GM10248 (cell line): ENCODE measurements at places on chromosomes 5 and 9.

GRCh38 chr5:100148239-100148638, 386.9 kb upstream of the FAM174A start:
- DNase-seq = no peak

DNA sequence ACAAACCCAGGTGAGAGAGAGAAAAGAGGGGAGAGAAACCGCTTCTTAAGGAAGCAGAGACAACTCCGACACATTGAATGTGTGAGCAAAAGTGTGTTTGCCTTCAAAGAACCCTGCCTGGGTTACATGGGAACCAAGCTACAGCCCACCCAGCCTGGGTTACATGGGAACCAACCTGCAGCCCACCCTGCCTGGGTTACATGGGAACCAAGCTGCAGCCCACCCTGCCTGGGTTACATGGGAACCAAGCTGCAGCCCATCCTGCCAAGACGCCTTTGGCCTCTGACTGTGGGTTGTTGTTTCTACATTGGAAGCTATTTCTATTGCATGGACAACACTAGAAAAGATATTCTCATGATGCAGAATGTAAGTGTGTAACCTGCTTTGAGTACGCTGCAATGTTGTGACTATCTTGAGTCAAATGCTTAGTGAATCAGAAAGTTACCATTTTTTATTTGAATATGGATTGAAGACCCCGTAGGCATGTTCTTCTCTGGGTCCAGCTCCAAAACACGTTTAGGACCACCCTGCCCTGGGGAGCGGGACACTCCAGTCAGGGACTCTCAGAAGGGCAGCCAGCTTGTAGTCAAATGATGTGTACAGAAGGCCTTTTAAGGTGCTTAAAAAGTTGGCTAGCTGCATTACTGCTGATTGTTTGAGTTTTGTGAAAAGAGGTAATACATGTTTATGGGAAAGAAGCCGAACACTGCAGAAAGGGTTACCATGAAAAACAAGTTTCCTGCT, 39.1 kb upstream of the UNC5A start:
- no peak for DNase-seq

DNA sequence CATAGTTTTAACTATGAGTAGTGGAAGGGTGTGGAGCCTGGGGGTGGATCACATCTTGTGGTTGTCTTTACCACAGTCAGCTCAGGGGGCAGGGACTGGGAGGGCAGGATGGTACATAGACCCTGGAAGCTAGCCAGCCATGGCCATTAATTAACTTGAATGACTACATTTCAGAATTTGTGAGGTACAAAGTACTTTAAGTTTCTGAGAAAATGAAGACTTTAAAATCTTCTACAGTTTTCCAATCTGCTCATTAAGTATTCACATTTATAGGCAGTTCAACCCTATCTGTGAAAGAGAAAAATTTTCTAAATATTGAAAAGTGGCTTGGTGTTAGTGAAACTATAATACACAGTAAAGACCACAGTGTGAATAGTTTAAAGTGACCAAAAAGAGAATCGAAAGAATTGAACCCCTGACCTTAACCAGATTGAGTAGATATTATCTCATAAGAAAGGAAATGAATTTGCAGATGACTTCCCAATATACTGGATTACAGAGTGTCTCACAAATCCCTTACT, 234.2 kb upstream of the MEF2C start:
- peak; percentile 29 for DNase-seq

GRCh38 chr5:135327429-135328127, 71.5 kb downstream of the MACROH2A1 start:
- DNase-seq = no peak

DNA sequence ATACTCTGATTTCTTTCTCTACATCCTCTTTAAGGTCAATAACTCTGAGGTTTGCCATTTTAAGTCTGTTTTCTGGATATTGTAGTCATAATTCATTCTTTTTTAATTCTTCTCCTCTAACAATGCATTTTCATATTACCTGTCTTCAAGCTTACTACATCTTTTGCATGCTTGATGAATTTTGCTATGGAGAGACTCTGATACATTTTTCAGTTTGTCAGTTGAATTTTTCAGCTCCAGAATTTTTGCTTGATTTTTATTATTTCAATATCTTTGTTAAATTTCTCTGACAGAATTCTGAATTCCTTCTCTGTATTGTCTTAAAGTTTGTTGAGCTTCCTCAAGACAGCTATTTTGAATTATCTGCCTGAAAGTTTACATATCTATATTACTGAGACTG, 159.8 kb upstream of the ST8SIA4 start:
- DNase-seq = no peak

DNA sequence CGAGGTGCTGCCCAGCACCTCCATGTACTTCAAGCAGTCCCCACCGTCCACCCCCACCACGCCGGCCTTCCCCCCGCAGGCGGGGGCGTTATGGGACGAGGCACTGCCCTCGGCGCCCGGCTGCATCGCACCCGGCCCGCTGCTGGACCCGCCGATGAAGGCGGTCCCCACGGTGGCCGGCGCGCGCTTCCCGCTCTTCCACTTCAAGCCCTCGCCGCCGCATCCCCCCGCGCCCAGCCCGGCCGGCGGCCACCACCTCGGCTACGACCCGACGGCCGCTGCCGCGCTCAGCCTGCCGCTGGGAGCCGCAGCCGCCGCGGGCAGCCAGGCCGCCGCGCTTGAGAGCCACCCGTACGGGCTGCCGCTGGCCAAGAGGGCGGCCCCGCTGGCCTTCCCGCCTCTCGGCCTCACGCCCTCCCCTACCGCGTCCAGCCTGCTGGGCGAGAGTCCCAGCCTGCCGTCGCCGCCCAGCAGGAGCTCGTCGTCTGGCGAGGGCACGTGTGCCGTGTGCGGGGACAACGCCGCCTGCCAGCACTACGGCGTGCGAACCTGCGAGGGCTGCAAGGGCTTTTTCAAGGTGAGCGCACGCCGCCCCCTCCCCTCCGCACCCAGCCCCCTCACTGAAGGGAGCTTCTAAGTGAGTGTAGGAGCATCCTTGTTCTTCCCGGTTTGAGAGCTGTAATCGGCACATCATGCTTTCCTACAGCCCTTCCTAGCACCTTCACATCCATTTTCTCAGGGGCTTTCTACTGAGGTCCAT, 6.9 kb downstream of the NR4A3 start:
- no peak for DNase-seq

DNA sequence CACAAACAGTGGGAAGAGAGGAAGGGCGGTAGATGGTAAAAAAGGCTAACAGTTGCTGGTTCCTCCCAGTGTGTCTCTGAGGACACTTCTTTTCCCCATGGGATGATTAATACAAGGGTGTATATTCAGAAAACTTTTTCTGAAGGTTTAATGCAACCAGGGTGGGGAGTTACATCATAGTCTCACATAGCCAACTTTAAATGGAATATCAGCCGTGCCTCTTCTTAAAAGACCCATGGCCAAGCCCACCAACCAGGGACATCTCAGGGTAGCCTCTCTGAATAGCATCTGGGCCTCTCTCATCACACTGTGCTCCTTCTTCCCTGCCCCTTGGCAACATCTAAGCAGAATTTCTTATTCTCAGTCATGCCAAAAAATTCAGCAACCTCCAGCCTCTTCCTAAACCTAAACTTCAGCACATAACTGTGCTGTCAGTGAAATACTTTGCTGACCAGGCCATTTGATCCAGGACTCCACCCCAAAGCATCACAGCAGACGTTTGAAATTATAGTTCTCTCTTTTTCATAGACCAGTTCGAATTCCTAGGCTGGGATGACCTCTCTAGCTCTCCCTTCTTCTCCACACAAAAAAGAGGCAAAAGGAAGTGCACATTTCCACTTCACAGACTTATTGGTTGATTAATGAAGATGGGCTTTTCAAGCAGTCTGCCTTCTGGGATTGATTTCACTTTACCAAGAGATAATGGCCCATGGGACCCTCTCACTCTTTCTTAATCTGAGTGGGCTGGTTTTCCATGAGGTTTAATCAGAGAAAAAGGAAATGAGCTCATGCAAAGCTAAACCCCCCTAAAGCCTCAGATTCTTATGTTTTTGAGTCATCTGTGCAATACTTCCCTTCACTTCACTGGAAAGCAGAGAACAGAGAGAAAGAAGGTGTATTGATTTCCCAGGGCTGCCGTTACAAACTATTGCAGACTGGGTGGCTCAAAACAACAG, 85.1 kb upstream of the RAI14 start:
- DNase-seq = no peak

- no peak for DNase-seq
Measured at GRCh38 chr5:116145416-116145815, 60.6 kb downstream of the COMMD10 start.

GRCh38 chr5:72596956-72597355, 89.7 kb upstream of the ZNF366 start:
- no peak for DNase-seq

- DNase-seq = no peak
Measured at GRCh38 chr9:108270051-108270450, 585.7 kb downstream of the ACTL7B start.

- no peak for DNase-seq
Measured at GRCh38 chr5:139301808-139302499, 8.4 kb downstream of the MATR3 start.

DNA sequence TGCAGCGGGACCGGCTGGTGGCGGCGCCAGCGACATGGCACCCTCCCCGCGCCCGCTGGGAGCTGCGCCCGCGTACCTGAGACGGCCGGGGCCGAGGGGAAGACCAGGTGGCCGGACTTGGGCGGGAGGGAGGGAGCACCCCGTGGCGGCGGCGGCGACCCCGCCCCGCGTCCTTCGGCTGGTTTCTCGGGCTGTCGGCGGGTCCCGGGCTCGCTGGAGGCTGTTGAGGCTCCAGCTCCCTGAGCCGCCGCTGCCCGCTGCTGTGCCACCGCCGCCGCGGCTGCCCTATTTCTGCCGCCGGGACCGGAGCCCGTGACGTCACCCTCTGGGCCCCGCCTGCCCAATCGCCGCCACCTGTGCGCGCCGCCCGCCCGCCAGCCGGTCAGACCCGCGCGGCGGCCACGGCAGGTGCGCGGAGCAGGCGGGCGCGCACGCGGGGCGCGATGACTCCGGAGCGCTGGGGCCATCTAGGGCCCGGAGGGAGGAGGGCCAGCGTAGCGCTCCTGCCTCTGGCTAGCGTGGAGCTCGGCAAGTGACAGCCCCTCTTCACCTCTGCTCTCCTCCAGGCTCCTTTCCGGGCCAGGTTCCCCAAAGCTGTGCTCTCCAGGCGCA, at the start of gene FSTL4:
TSS of gene FSTL4 (minus strand) at position 293 of the 612 bp plus-strand sequence.
- peak; percentile 30 for DNase-seq

DNA sequence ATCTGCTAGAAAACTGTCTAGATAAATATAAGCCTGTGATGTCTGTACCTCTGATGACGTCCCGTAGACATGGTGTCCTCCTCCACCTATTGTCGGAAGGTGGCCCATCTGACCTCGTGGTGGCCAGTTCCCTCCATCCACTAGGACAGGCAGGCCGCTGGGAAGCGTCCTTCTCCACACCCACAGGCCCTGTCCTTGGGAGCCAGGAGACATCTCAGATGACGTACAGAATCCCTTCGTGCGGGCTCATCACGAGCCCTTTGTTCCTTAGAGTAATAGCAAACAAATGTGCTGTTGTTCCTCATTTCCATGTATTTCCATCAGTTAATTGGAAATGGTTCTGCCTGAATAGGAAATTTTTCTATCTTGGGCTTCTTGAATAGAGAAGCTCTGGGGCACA, 38.3 kb upstream of the TENT4A start:
- DNase-seq = no peak

DNA sequence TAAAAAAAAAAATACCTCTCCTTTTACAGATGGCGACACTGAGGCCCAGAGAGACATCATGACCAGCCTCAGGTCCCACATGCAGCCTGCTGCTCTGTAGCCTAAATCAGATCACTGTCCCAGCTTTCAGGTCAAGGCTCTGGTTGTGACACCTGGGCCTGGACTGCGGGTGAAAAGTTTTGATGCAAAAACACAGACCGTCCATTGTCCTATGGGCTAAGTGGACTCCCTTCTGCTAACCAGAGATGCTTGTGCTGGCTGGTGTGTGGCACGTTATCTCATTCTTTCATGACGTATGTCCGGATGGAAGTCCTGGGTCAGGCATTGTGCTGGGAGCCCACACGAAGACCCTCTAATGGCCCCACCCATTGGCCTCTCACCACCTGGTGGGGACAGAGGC, 7.8 kb downstream of the NEK6 start:
- no peak for DNase-seq
